ENCODE measurements at places on chromosomes 4 and X. TPM values are rescaled to one million over a fixed set of nuclear protein-coding genes. Genes with fewer than 3 reads are reported as not detected.

The CT47A1 gene
- total RNA-seq: not detected

The CENPVL1 gene
- total RNA-seq: not detected

DNA sequence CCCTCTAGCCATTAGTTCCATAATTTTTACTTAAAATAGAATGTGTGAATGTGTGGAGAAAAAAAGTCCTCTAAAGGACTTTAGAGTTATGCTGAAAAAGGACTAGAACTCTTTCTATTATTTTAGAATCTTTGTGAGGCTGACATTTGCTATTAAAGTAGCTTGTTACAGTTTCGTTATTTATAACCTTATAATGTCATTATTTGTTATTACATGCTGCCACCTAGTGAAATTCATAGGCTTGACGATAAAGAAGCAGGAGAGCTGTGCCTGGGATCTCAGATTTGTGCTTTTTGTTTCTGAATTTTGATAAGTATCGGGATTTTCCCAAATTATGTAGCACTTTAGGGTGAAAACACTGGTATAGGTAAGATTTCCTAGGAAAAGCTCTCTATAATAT, 38.5 kb upstream of the TAPT1 start:
- H3K27ac ChIP-seq: no peak overlapping the region
- no peaks in the 10 kb centered on the region for H3K36me3 ChIP-seq

The SYTL4 gene
- 21.1 TPM for total RNA-seq

GRCh38 chrX:28901637-28902036, 314.4 kb downstream of the IL1RAPL1 start:
- no peaks in the 10 kb centered on the region for H3K4me1 ChIP-seq
- no peak overlapping the region for H3K4me3 ChIP-seq
- no peak for ATAC-seq
- no peak overlapping the region for H3K27ac ChIP-seq
- H3K27me3 ChIP-seq: no peaks in the 10 kb centered on the region

The ZNF157 gene
- total RNA-seq: 0.31 TPM

The TAF7L gene
- not detected for total RNA-seq

The GPR143 gene
- total RNA-seq: not detected

GRCh38 chrX:24145303-24146186, 4.0 kb upstream of the ZFX start:
- H3K27me3 ChIP-seq: no peaks in the 10 kb centered on the region
- no peak overlapping the region for H3K4me3 ChIP-seq
- H3K27ac ChIP-seq: peak overlapping the region; percentile 99
- no peak for ATAC-seq
- no peaks in the 10 kb centered on the region for H3K4me1 ChIP-seq
- no peaks in the 10 kb centered on the region for H3K36me3 ChIP-seq

GRCh38 chrX:72003811-72004750, 93.4 kb downstream of the NHSL2 start:
- no peak overlapping the region for H3K4me3 ChIP-seq
- no peaks in the 10 kb centered on the region for H3K36me3 ChIP-seq
- no peaks in the 10 kb centered on the region for H3K27me3 ChIP-seq
- no peaks in the 10 kb centered on the region for H3K4me1 ChIP-seq
- no peak overlapping the region for H3K27ac ChIP-seq

- H3K36me3 ChIP-seq: no peaks in the 10 kb centered on the region
- H3K4me3 ChIP-seq: no peak overlapping the region
- H3K27me3 ChIP-seq: no peaks in the 10 kb centered on the region
- H3K27ac ChIP-seq: peak overlapping the region; percentile 73
- ATAC-seq: no peak
Measured at GRCh38 chr4:123339507-123340380, 56.9 kb upstream of the SPRY1 start.

The CXCL10 gene
- not detected for total RNA-seq

GRCh38 chrX:39779952-39780783, 317.6 kb downstream of the BCOR start:
- no peaks in the 10 kb centered on the region for H3K27me3 ChIP-seq
- no peak overlapping the region for H3K4me3 ChIP-seq
- H3K27ac ChIP-seq: no peak overlapping the region
- no peaks in the 10 kb centered on the region for H3K36me3 ChIP-seq
- ATAC-seq: no peak

DNA sequence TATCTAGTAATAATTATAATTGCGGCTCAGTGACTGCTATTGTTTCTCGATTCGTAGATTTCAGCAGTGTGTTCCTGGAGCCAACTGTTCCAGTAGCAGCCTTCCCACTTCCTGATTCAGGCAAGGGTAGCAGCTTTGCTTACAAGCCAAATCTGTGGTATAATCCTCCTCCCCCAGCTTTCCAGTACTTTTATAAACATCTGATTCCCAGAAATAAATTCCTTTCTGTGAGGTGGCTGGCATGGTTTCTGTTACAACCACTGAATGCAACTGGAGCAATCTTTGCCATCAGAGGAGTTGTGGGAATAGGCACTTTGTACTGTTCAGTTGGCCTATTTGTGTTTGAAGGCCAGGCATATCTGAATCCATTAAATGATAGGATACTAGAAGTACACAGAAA, 80.0 kb downstream of the GLRA3 start:
- H3K4me3 ChIP-seq: no peak overlapping the region
- H3K27ac ChIP-seq: no peak overlapping the region
- H3K27me3 ChIP-seq: no peaks in the 10 kb centered on the region
- no peaks in the 10 kb centered on the region for H3K4me1 ChIP-seq

GRCh38 chrX:84118315-84118714, 69.7 kb downstream of the RPS6KA6 start:
- peaks cover 5% of the 10 kb centered on the region for H3K36me3 ChIP-seq
- H3K27me3 ChIP-seq: no peaks in the 10 kb centered on the region
- no peak overlapping the region for H3K27ac ChIP-seq
- H3K4me3 ChIP-seq: no peak overlapping the region
- H3K4me1 ChIP-seq: no peaks in the 10 kb centered on the region

All from gastroesophageal sphincter (tissue), 4 donors.